ENCODE measurements at places on chromosomes 4 and X.

GRCh38 chr4:78484574-78484973 is 67.0 kb upstream of the ANXA3 start:
- DNase-seq, result no peak

GRCh38 chr4:1720163-1720983 is 750 bp downstream of the TMEM129 start:
- DNase-seq, result no peak

- no peak for DNase-seq
Measured at GRCh38 chr4:52253025-52253424, 201.9 kb downstream of the SPATA18 start.

- no peak for DNase-seq
Measured at GRCh38 chr4:123349421-123350190, 47.0 kb upstream of the SPRY1 start.

DNA sequence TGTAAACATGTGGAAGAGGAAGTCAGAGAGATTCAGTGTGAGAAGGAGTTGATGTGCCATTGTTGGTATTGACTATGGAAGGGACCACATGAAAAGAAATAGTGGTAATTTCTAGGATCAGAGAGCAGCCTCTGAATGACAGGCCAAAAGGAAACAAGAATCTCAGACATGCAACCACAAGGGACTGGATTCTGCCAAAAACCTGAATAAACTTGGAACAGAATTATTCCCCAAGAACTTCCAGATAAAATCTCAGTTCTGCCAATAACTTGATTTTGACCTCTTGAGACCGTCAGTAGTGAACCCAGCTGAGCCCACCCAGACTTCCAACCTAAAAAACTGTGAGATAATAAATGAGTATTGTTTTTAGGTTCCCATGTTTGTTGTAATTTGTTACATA is 653.6 kb upstream of the NR3C2 start:
- no peak for DNase-seq

DNA sequence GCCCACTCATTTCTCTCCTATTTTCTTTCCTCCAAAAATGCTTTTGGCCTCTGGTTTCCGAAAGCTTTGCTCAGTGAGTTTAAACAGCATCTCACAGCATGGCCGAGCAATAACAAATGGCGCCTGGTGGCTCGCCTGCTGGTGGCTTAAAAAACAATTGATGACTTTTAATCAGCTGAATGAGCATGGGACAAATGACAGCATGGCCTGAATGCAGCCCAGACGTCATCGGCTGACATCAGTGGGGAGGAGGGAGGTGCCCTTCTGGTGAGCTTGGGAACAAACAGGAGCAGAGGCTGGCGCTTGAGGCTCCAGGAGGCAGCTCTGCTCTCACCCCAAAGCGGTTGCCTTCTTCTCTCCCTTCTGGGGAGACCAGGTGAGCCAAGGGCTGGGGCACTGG is 286.4 kb downstream of the BCOR start:
- DNase-seq, result no peak

- no peak for DNase-seq
Measured at GRCh38 chrX:151713849-151714248, 2.0 kb upstream of the FATE1 start.

- DNase-seq, result no peak
Measured at GRCh38 chr4:86036736-86037135, 323.1 kb downstream of the MAPK10 start.

GRCh38 chr4:58247792-58248191 is 1137.6 kb upstream of the IGFBP7 start:
- DNase-seq, result no peak

DNA sequence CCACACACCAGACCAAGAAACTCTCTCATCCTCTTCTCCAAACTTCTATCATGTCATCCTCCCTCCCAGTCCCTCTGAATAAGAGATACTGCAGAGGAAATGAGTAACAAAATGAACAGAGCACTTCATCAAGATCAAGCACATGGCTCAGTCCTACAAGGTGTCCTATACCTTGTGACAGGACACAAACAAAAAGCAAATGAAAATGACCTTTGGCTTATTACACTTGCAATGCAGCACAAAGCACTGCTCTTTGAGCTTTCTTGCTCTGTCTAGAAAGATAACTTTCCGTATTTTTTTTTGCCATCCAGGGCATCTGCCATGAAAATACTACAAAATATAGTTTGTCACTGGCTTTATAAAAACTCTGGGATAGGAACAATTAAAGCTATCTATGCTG is 402.7 kb downstream of the HNRNPD start:
- no peak for DNase-seq

GRCh38 chr4:64417974-64418373 is 8.7 kb upstream of the TECRL start:
- peak; percentile 88 for DNase-seq
